ENCODE measurements at places on chromosomes 2 and 18.
A peak's percentile ranks its signal among the peaks of the same experiment; 100 is the strongest.

DNA sequence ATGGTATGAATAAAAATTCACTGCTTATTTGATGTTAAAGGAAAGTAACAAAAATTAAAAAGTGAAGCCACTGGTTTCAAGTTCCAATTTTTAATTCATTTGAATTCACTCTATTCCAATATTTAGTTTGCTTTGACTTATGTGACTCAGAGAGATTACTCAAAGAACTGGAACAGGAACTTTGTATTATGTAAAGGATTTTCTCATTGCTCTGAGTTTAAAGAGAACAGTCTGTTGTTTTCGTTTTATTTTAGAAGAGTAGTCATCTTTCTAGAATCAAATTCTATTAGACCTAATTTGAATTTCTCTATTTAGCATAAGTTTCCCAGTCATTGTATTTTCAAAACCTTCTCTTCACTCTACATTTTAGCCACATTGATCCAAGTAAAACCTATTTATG lies 300.1 kb upstream of the SLC8A1 start:
- no peak for DNase-seq

- DNase-seq, result no peak
These were observed 46.7 kb downstream of the LYPD6B start for GRCh38 chr2:149084924-149085795.

GRCh38 chr18:50986360-50987087 lies 18.7 kb downstream of the ELAC1 start:
- DNase-seq, result no peak

DNA sequence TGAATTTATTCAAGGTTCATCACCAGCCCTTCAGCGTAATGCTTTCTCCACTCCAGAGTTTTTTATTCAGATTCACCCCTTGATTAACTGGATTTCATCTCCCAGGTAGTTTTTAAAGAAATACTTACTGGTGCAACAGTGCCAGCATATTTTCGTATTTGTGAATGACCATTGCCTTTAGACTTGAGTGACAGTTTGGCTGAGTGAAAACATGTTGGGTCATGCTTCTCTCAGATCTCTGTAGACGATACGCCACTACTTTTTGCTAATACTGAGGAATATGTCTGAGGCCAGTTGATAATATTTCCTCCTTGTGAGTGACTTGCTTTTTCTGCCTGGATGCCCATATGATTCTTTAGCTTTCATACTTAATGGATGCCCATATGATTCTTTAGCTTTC lies 51.5 kb downstream of the CYP26B1 start:
- DNase-seq, result no peak

GRCh38 chr18:37559194-37559593 lies 6.4 kb downstream of the CELF4 start:
- DNase-seq, result no peak

- no peak for DNase-seq
These were observed 4.2 kb downstream of the TTC27 start for GRCh38 chr2:32632089-32632488.

GRCh38 chr2:196160101-196160500 lies 11.3 kb downstream of the STK17B start:
- DNase-seq, result no peak

GRCh38 chr2:177252808-177253531 lies 11.6 kb downstream of the NFE2L2 start:
- no peak for DNase-seq

DNA sequence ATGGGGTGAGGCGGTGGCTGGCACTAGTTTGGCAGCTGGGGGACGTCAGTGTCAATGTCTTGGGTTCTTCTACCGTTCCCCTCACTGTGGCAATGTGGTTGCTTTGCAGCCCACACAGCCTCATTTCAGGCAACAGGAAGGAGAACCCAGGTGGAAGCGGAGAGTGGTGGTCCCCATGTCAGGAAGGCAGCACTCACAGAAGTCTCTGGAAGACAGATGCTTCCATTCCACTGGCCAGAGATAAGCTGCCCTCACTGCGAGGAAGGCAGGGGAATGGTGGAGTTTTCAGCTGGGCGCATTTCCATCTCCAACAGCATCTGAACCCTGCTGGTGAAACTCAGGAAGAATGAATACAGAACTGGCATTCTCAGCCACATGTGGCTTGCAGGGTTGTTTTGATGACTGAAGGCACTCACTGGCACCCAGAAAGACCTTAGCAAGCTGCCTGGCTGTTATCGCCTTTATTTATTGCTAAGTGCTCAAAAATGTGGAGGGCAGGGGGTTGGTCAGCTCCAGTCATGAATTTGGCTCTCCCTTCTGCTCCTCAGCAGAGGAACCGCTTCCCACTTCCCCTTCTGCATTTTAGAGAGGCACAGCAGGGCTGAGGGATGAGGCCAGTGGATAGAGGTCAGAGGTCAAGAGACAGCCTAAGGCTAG lies 19.4 kb downstream of the KCNIP3 start:
- no peak for DNase-seq

DNA sequence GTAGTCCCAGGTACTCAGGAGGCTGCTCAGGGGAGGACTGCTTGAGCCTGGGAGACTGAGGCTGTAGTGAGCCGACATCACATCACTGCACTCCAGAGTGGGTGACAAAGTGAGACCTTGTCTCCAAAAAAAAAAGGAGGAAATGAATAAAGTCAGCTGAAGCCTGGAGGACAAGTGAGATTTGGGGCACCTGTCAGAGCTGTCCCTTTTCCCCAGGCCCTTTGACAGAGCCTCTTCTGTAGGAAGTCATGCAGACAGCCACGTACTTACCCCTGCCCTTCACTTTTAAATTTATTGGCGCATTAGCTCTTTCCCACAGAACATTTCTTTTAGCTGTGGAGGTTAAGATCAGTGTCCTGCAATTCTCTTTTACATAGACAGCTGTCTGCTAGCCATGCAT lies 151.0 kb upstream of the DNMT3A start:
- DNase-seq, result no peak

- no peak for DNase-seq
These were observed 32.1 kb downstream of the TRAK2 start for GRCh38 chr2:201419057-201419635.

DNA sequence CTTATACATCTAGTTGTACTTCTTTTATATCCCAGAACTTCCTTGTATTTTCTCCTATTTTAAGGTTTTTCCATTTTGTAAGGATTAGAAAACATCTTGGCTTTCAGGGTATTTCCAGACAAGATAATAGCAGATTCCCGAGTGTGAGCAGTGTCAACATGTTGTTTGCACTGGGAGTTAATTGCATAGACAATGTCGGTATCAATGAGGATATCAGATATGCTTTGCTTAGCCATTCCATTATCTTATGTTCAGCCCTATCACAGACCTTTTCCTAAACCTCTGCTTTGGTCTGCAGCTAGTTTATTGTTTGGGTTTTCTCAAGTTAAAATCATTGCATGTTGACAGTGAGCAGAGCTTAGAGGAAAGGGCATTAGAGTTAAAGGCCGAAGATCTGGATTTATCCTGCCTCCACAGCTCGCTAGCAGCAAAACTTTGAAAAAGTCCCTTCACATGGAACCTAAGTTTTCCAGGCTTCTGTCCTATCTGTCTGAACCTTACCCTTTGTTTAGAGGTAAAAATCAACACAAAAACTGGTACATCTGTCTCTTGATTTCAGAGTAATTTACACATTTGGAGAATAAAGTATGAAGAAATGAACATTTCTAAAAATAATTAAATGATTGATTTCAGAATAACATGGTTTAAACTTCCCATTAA lies 355.4 kb downstream of the KIAA1328 start:
- no peak for DNase-seq

- peak; percentile 39 for DNase-seq
These were observed 261.6 kb downstream of the NAPG start for GRCh38 chr18:10787293-10787901.

DNA sequence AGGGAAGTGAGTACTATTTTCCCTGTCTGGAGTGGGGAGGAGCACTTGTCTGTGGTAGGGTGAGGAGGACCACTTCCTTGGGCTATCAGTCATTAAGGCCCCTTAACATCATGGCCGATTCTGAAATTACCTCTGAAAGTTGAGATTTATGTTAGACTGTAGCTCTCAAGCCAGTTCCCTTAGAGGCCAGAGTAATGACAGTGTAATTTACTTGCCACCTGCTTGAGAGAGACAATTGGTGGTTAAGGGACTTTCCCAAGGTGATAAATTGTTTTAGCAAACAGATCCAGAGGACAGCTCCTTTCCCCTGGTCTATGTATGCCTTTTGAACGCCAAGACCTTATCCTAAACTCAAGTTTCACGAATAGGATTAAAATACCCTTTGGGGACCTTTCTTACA lies 56.1 kb downstream of the NEDD4L start:
- DNase-seq, result no peak

- DNase-seq, result no peak
These were observed 117.0 kb upstream of the SMIM21 start for GRCh38 chr18:75544496-75544895.

- DNase-seq, result no peak
These were observed 312.1 kb downstream of the TMX3 start for GRCh38 chr18:68402784-68403183.

DNA sequence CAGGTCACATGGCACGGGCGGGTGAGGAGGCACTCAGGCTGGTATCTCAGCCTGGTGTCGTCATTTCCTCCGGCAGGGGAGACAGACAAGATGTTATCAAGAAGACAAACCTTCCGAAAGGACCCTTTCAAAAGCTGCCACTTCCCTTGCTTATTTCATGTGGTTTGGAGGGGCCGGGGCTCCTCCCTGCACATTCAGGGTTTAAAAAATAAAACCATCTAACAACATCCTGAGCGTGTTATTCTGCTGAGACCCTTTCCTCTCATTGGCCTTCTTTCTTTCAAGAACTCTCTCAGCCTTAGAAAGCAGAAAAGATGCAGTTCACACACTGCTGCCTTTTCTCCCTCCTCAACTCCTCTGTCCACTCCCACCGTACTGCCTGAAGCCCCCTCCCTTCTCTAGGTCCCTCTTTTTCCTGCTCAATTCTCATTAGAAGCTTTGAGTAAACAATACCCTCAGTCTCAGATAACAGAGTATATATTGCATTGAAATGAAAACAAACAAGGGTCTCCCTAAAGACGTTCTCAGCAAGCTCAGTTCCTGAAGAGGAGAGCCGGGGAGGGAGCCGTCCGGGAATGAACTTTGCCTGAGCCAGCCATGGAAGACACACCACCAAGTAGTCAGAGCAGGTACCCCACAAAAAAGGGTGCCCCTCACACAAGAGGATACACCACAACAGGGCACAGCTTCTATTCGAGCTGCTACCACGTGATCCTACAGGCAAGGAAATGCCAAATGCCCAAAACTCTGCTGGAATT lies 9.7 kb downstream of the SMAD7 start:
- no peak for DNase-seq

DNA sequence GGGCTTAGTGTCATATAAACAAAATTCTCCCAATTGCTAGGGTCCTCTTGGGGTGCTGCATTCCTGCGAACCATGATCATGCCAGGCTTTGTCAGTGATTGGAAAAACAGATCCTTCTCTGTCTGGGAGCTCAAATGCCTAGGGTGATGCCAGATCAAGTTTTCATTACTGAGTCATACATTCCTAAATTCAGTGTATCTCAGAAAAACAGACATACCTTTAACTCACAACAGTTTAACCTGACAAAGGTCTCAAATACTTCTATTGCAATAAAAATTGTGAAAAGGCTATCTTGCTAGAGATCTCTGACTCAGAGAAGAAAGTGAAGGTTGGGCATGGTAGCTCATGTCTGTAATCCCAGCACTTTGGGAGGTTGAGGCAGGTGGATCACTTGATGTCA lies 86.9 kb downstream of the SH3YL1 start:
- DNase-seq, result no peak

DNA sequence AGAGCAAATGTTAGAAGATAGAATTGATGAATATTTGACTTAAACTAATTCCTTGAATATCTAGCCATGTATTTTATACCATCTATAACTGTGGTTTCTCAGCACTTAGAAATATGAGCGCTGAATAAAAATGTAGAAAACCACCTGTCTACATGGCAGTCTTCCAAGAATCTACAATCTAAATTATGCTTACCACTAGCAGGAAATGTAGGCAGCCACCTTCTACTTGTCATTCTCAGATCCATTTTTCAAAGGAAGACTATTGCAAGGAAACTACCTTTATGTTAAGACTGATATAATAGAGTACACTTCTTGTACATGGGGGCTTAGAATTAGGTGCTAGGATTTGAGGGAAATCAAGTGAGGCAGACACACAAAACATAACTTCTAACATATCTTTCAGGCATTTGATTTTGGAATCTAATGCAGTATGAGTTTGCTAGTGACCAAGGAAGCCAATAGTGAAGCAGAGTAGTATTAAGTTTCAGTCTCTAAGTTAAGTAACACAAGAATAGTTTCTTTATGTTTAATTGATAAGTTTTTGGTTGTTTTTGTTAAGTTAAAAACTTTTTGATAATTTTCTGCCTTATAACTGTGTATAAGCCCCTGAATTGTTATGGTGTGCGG lies 175.9 kb upstream of the ITGA4 start:
- no peak for DNase-seq

DNA sequence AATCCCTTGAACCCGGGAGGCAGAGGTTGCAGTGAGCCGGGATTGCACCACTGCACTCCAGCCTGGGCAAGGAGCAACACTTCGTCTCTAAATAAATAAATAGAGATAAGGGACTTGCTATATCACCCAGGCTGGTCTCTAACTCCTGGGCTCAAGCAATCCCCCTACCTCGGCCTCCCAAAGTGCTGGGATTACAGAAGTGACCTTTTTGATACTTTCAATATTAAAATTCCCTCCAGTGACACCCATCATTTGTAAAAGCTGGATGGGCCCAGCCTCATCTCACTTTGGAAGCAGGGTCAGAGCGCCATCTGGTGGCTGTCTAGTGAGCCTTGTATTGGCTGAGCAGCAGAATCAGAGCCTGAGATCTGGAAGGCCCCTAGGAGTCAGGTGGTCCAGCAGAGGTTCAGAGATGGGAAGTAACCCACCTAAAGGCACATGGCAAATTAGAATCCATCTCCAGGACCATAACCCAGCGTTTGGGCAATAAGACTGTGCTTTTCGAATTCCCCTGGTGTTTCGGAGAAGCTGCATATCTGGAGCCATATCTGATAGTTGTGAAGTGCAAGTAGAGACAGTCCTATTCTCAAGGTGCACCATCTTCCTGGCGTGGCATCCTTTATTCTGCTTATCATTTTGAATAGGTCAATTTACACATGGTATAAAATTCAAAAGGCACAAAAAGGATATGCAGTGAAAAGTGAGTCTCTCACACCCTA lies 18.3 kb upstream of the SLC35F6 start:
- peak; percentile 51 for DNase-seq

DNA sequence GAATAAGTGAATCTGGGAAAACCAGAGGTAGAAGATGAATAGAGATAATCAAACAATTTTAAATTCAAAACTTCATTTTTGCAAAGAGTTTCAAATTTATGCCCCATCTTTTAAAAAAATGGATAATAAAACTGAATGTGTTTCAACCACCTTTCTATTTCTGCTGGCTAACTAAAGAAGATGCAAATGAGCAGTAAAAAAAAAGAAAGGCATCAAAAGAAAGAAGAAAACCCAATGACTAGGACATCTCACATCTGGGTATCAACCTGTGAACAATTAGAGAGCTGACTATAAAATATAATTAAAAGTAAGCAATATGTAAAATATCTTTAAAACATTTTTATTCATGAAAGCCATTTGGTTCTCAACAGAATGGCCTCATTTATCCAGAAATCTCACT lies 2.5 kb downstream of the PGAP1 start:
- no peak for DNase-seq

All from HuH-7.5 (cell line).